ENCODE measurements at places on chromosomes 5 and 9.

DNA sequence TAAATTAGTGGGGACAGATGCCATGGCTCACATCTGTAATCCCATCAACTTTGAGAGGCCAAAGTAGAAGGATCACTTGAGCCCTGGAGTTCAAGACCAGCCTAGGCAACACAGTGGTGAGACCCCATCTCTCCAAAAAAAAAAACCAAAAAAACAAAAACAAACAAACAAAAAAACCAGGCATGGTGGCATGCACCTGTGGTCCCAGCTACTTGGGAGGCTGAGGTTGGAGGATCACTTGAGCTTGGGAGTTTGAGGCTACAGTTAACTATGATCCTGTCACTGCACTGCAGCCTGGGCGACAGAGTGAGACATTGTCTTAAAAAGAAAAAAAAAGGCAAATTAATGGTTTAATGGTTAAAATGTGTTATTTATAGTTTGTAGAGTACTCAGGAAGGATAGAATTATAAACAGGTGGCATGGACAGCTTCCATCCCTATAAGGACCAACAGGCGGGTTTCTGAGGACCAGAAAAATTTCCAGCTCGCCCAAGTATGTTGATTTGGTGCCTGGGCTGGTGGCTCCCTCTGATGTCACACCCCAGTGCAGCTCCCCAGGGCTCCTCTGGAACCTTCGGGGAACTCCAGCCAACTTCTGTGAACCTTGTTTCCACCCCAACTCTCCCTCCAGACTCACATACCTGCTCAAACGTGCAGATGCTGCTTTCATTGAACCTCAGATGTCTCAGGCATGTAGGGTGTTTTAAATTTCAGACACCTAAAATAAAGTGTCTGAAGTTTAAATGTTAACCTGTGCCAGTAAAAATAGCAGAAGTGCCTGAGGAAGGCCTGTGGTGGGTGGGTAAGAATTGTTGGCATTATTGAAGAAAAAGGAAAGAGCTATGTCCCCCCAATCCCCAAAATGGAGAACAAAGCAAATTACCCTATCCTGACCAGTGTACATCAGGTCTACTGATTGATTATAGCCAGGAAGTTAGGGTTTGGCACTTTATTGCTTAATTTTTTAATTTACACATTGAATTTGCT, 69.0 kb downstream of the TRIO start:
- no peak for DNase-seq

DNA sequence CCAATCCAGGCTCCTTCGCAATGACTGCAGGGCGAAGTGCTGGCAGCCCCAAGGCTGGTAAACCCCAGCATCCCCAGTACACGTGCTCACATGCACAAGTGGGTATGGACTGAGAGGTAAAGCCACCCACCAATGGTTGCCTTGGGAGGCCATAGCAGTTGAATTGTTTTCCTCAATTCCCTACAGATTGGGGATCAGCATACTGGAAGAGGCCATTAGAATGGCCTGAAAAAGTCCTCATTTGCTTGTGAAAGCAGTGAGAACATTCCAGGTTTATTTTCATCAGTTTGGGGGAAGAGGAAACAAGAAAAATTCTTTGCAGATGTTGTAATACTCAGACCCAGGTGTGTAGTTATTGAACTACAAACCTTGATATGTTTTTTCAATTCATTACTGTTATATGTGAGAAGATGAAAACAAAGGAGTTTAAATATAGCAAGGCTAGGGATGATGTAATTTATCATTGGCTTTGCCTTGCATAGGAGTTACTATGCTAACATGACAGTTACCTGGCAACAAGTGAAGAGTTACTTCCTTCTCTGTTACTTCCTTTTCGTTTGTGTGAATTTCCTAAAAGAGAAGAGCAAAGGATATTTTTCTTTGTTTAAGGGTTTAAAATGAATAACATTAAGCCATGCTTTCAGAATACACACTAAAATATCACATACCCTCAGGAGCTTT, 36.4 kb downstream of the MTMR12 start:
- DNase-seq, result no peak

- DNase-seq, result no peak
Measured at GRCh38 chr5:102807878-102808502, 52.9 kb downstream of the PAM start.

GRCh38 chr9:20403346-20403745, 219.0 kb downstream of the MLLT3 start:
- DNase-seq, result no peak

- no peak for DNase-seq
Measured at GRCh38 chr9:98730871-98731270, 22.1 kb upstream of the GABBR2 start.

DNA sequence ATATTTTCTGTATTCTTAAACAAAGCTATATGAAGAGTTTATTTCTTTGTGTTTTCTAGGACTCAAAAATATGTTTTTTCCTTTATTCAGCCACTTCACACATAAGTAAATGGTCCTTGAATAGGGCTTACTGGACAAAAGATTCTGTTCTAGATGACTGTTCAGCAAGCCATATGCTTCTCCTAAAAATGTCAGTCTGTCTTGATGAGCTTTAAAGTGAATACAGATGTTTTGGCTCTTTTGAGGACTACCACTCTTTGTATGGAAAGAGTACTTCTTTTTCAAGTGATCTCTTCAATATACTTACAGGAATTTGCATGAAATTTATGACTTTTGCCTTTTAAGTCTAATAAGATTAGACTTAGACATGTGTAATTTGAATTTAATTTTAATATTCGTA, 8.4 kb downstream of the NDUFS4 start:
- no peak for DNase-seq

DNA sequence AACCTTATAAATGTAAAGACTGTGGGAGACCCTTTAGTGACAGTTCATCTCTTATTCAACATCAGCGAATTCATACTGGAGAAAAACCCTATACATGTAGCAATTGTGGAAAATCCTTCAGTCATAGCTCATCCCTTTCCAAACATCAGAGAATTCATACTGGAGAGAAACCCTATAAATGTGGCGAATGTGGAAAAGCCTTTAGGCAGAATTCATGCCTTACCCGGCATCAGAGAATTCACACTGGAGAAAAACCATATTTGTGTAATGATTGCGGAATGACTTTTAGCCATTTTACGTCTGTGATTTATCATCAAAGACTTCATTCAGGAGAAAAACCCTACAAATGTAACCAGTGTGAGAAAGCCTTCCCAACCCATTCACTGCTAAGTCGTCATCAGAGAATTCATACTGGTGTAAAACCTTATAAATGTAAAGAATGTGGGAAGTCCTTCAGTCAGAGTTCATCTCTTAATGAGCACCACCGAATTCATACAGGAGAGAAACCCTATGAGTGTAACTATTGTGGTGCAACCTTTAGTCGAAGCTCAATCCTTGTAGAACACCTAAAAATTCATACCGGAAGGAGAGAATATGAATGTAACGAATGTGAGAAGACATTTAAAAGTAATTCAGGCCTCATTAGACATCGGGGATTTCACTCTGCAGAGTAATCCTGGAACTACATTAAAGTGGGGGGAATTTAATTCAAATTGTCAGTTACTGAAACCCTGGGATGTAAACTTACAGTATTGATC, 17.7 kb downstream of the ZNF483 start:
- DNase-seq, result no peak

- no peak for DNase-seq
Measured at GRCh38 chr5:10519729-10520128, 44.1 kb upstream of the ANKRD33B start.

GRCh38 chr5:57216714-57217113, 42.9 kb downstream of the GPBP1 start:
- DNase-seq, result no peak

DNA sequence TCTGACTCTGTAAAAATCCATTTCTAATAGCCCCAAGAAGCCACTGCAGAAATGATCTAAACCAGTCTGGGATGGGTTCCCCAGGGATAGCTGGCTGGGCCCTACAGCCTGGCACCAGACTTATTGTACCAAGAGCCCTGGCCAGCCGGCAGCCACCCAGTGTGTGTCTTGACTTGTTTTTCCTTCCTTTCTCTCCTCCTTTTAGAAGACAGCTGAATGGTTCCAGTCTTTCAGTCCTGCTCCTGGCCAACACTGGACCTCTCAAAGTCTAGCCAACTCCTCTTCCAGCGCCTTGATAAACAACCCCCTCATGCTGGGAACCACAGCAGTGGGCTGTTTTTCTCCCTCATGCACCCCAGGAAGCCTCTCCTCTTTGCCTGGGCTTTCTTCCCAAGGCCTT, 34.1 kb downstream of the ATOX1 start:
- DNase-seq, result peak; percentile 31

DNA sequence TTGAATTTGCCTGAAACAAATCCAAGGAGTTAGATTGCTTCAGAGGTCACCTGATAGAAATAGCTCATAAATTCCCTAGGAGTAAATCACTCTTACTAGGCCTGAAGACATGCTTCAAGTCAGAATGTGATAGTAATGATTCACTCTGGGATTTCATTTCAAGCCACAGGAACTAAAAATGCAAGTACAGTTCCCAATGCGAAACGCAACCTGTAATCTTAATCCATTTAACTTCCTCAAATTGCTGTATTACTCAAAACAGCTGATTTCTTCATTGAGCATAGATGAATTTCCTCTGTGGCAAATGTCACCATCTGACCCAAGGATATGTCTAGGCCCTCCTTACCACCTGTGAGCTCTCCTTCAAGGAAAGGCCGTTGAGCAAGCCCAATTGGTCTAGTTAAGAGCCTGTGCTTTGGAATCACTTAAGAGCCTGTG, 32.1 kb upstream of the IL6ST start:
- no peak for DNase-seq

DNA sequence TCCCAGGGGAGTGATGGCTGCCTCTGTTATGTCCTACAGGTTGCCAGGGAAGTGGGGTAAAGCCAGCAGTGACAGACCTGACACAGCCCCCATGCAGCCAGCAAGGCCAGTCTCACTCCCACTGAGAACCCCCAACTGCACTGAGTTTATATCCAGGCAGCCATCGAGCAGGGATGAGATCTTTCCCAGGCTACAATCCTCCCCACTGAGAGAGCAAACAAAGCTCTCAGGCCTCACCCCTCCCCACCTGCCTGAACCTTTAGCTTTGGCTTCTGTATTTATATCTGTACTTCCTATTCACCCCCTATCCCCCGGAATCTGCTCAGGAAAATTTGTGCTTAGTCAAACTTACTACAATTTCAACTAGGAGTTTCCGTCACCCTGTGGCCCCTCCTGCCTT, 284.1 kb downstream of the FAM170A start:
- no peak for DNase-seq

GRCh38 chr9:118302721-118303120, 598.5 kb downstream of the TLR4 start:
- DNase-seq, result no peak

DNA sequence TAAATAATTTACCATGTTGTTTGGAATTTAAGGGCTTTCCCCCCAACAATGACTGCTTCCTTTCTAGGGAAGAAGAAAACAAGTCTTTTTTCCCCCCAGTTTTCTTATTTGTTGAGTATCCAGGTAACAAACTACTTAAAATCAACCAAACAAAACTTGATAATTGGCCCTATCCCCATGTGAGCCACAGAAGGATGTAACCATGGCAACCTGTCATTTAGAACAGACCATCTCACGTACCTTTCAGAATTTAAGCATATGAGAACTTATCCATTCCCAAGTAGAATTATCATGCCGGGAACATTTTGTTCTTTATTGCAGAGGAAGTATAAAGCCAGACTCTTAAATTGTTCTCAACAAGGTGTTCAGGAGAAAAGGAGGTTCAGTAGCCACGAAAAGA, 392.3 kb downstream of the CETN3 start:
- no peak for DNase-seq

GRCh38 chr5:63923914-63924313, 38.3 kb downstream of the HTR1A start:
- no peak for DNase-seq

DNA sequence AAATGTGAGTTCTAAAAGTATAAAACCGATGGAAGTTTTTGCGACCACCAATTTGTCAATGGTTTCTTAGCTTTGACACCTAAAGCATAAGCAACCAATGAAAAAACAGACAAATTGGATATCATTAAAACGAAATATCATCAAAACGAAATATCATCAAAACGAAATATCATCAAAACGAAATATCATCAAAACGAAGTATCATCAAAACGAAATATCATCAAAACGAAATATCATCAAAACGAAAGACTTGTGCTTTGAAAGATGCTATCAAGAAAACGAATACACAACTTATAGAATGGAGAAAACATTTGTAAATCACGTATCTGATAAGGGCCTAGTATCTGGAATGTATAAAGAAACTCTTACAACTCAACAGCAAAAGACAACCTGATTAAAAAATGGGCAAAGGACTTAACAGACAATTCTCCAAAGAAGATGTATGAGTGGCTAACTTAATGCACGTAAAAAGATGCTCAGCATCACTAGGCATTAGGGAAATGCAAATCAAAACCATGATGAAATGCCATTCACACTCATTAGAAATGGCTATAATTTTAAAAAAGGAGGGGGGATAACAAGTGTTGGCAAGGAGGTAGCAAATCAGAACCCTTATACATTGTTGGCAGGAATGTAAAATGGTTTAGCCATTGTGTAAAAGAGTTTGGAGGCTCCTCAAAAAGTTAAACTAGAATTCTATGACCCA, 29.4 kb upstream of the TBC1D9B start:
- DNase-seq, result no peak

DNA sequence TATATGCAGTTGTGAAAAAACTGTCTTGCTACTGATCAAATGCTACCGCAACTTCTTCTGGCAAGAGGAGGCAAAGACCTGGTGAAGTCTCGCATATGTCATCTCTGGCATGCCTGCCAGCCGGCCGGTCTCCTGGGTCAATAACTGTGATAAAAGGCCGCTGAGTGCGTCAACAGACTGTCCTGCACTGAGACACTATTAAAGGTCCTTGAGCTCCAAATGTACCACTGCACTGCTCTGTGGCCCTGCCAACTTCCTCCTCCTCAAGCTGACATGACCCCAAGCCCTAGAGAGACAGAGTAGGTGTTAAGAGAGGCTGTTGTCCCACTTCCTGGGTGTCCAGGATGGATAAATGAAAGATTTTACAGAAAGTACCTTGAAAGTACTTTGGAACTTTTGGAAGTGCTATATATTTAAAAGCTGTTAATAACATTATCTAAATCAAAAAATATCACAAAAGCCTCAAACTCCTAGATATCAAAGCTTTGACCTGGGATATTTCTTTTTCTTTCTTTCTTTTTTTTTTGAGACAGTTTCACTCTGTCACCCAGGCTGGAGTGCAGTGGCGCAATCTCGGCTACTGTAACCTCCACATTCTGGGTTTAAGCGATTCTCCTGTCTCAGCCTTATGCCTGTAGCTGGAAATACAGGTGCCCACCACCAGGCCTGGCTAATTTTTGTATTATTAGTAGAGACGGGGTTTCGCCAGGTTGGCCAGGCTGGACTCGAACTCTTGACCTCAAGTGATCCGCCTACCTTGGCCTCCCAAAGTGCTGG, 31.5 kb downstream of the RAPGEF1 start:
- DNase-seq, result no peak

Measured in substantia nigra (tissue), 51 donors.